Brain pericyte (primary cell): ENCODE measurements at places on chromosomes 4 and X.

DNA sequence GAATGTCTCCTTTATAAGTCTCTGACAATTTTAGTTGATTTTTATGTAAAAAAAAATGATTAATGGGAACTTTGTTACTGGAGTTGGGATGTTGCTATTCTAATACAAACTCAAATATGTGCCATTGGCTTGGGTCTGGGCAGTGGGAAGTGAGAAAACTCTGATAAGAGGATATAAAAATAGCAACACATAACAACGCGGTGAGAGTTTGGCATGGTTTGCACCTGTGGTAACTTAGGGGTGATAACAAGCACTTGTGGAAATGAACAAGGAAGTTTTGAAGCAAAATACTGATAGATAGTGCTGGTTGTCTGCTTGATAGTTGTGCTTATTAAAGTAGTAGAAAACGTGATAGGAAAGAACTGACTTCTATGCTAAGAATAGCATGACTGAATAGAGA, 743.3 kb upstream of the AGA start:
- no peak for DNase-seq

- DNase-seq = no peak
These were observed 120.1 kb downstream of the MFAP3L start for GRCh38 chr4:169906104-169906503.

DNA sequence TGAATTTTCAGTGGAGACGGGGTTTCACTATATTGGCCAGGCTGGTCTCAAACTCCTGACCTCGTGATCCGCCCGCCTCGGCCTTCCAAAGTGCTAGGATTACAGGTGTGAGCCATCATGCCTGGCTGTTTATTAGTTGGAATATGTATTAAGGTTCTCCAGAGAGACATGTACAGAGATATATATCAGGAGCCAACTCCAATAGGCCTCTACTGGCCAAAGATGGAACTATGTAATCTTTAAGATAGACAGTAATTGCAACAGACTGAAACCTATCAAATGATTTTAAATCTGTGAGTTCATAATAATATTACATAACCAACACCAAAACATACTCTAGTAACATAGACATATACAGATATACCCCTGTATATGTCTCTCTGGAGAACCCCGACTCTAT, 5.8 kb upstream of the DMP1 start:
- no peak for DNase-seq

DNA sequence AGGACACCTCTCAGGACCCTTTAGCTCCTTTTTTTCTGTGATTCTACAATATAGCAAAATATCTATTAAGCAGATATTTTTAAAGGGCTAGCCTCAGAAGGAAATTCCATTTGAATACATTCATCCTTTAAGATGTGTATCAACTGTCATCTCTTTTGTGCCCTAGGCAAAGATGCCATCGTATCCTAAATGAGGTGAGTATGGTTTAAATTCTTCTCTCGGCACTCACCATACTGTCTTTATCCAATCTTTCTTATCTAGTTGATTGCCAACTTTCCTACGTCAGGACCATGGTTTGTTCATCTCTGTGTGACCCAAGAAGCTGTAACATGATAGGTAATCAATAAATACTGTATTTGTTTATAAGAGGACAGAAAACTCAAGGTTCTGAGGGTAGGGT, 176.0 kb downstream of the LDB2 start:
- no peak for DNase-seq

- no peak for DNase-seq
These were observed 22.3 kb upstream of the HERC3 start for GRCh38 chr4:88570001-88570400.

DNA sequence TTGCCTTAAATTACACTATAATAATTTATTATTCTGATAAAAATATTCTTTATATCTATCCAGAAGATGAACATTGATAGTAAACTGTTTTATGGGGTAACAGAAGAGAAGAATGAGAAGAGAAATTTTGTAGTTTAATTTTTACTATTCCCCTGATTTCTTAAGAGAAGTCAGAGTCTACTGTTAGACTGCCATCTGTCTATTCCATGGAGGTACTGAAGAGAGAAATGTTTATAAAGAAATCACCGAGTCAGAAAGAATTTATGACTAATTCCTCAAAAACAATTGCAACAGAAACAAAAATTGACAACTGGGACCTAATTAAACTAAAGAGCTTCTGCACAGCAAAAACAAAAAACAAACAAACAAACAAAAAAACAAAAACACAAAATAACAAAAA, 149.9 kb downstream of the FGF16 start:
- DNase-seq = no peak

DNA sequence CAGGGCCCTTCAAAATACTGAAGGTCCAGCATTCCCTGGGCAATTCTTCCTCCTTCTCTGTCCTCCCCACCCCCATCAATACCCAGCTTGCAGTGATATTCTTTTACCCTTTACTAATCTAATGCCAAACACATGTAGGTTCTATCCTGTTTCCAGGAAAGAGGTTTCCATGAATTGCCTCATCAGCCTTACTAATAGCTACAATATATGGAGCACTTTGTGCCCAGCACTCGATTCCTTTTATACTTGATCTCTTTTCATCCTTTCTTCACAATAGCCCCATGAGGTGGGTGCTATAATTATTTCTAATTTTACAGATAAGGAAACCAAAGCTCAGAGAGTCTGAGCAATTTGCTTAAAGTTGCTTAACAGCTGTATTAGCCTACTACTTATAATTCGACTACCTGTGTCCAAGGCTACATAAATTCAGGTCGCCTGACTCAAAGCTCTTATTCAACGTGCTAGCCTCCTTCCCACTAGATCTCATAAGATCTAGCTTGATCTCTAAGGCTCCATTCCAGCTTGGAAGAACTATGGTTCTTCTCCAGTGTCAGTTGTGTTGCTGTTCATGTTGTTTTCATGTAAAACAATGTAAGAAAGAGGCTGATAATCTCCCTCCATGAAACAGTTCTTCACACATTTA, 229.6 kb upstream of the PGRMC2 start:
- DNase-seq = no peak

DNA sequence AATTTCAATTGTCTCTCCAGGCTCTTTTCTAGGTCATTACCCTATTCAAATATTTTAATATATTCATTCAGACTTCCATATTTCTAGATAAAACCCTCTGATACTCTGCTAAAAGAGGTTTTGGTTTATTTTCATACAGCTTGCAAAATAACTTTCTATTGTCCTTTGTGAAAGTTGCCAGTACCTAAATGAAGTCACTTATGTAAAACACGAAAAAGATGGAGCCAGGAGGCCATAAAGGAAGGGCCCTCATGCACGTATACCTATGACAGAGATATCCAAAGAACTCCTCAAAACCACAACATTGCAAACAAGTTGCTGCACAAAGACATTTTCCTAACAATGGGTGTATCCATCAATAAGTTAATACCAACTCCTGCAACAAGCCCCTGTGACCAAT, 25.7 kb upstream of the ELOVL6 start:
- DNase-seq = no peak

DNA sequence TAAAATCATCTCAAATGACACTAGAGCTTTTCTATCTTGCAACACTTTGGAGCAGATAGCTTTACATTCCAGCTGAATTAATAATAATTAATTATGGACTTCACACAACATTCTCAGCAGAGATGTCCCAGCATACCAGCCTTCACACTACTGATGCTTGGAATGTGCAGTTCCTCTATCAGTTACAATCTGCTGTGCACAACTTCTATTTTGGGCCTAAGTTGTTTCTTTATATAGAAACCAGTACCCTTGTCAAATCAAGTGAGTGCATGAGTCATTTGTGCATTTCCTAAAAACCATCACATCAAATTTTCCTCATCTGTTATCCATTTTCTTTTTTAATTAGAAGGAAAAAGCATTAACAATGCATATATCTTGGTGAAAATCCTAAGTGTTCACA, 8.8 kb upstream of the RASL11B start:
- no peak for DNase-seq

GRCh38 chrX:10048707-10049106, 81.5 kb downstream of the CLDN34 start:
- DNase-seq = no peak

GRCh38 chrX:149630681-149631233, 835 bp downstream of the TMEM185A start:
- no peak for DNase-seq

DNA sequence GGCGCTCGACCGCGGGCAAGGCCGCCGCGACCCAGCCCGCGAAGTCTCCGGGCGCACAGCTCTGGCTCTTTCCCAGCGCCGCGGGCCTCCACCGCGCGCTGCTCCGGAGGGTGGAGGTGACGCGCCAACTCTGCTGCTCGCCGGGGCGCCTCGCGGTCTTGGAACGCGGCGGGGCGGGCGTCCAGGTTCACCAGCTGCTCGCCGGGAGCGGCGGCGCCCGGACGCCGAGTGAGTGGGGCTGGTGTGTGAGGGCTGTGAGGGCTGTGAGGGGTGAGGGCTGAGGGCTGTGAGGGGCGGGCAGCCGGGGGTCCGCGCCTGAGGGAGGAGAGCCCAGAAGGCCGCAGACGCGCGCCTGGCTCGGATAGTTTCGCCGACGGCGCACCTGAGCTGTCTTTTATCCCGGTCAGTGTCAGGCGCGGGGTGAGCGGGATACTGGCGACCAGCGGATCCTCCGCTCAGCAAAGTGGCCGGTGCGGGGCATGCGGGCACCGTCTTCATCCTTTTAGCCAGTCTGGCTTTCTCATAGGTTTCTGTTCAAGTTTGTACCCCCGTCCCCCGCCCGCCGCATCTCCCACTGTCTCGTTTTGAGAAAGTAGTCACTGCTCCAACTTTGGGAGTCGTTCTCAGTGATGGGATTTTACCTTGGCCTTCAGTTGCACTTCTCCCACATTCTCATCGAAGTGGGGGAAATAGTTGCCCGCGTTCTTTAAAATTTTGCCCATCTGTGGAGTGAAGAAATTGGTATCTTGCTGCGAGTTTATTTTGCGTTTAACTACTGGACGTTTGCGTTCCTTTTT, 586 bp downstream of the HERC5 start:
- DNase-seq = no peak

DNA sequence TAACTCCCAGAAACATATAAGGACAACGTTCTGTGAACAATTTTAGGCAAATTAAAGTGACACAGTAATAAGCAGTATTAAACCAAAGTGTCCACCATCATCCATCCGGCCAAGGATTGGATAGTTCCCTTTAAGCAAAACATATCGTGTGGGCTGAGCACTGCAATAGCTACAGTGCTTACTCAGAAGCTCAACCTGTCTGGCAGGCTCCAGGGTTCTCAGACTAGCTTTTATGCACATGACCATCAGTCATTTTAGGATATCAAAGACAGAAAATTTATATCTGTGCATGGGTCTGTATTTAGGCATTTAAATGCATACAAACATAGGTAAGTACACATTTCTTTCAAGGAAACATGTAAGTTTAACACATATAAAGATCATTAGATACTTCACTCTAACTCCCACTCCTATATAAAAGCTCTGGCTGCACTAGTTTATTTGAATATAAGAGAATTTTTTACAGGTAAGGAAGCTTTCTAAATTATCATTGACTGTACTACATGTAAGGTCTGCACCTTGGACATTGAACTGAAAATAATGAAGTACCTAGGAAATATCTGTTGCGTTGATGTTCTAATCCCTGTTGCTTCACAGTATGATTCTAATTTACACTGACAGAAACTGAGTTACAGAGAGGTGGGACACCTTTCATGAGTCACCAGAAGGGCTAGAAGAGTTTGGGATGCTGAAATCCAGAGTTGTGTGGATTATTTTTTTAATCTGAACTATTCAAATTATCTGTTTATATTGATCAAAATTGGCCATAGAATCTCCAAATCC, 67.6 kb downstream of the ELOVL6 start:
- no peak for DNase-seq

- DNase-seq = no peak
These were observed 410.6 kb downstream of the IL1RAPL1 start for GRCh38 chrX:28997706-28998463.

DNA sequence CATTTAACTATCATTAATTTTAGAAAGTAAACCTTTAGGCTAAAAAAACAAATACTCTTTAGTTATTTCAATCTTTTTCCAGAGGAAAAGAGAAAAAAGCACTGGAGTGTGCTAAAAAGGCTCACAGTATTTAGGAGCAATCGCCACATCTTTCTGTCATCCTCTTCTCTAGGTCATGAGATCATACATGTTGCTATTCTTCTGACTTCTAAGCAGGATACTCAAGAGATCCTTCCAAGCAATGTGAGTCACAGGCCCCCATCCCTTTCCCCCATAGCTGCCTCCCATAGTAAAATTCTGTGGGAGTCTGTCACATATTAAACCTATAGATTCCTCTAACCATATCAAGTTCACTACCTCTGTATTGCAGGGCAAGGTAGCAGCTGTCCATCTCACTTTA, 7.7 kb downstream of the EDNRA start:
- no peak for DNase-seq

- DNase-seq = no peak
These were observed 367.6 kb downstream of the ARHGAP24 start for GRCh38 chr4:85842540-85842939.

GRCh38 chr4:17722356-17722700, 59.1 kb downstream of the FAM184B start:
- no peak for DNase-seq

DNA sequence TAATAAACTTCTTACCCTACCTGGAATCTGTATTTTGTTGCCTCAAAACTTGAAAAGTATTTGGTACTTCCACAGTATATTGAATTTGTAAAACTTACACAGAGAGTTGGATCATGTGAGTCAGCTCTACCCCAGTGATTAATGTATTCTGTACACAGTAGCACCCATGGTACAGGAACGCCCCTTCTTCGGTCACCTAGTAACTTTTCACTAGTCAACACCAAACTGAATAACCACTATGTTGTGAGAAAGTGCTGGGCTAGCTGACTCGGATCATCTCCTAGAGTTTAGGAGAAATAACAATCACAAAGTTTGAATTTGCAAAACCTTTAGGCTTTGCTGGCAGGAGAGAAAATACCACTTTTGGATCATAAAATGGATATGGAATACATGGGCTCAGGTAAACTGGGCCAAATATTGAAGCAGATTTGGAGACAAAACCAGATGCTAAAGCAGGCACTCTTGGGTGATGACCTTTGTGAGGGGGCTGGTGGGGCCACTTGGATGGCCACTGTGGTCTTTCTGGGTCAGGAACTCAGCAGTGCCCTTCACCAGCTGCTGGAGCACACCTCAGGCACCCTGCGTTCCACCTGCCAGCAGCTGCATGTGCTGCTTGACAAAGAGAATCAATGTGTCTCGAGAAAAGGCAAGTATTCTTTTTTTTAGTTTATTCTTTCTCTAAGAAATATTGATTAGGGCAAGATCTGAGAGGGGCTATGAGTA, at the start of gene DTHD1:
Gene DTHD1, plus strand, starts transcription at position 233 of the 723 bp plus-strand sequence. Its CDS starts 143 bp downstream, at position 376.
- no peak for DNase-seq

DNA sequence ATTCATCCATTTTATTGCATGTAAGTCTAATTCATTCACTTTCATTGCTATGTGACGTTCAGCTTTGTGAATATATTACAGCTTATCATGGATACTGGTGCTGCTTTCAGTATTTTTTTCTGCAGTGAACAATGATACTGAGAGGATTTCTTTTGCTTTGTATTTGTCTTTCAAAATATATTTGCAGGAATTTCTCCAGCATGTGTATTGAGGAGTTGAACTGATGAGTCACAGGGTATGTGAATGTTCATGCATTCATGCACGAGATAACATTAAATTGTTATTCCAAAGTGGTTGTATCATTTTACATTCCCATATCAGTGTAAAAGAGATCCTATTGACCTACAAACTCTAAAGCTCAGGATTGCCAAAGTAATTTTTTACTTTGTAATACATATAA, 283.8 kb upstream of the ARSJ start:
- DNase-seq = no peak

- no peak for DNase-seq
These were observed 6.2 kb upstream of the CSF2RA start for GRCh38 chrX:1262369-1262768.
